ENCODE measurements at places on chromosomes 16 and 17.

- DNase-seq, result no peak
Observed at GRCh38 chr17:28385406-28385805, 13.9 kb downstream of the SARM1 start.

GRCh38 chr16:21103941-21104860 is 46.4 kb downstream of the DNAH3 start:
- DNase-seq, result peak; percentile 59

DNA sequence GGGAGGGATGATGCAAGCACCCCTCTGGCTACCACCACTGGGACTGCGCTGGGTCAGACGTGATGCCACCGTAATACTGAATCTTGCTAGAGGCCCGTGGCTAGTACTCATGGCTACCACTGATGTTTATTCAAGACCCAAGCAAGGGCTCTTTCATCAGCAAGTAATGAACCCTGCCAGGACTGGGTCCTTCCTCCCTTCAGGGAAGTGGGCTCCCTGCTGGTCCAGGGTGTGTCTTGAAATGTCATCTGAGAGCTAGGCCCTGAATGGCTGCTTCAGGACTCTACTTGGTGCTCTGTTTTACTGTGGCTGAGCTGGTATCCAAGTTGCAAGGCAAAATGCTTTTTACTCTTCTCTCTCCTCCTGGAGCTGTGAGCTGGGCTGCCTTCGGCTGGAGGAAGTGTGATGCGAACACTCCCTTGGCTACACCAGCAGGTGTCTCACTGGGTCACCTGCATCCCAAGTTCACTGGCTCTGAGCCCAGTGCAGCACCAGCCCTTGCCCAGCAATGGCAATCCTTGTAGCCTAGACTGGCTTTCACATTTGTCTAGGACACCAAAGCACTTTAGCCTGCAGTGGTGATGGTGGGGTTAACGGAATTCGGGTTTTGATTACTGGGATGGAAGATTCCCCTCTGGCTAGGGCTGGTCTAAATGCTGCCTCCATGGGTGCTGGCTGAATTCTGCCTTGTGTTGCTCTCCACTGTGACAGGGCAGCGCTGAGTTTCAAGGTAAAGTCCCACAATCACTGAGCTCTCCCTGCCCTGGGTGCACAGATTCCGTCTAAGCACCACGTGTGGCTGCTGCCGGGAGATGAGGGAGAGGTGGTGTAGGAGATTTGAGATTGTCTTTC is 98.6 kb downstream of the USP22 start:
- no peak for DNase-seq

DNA sequence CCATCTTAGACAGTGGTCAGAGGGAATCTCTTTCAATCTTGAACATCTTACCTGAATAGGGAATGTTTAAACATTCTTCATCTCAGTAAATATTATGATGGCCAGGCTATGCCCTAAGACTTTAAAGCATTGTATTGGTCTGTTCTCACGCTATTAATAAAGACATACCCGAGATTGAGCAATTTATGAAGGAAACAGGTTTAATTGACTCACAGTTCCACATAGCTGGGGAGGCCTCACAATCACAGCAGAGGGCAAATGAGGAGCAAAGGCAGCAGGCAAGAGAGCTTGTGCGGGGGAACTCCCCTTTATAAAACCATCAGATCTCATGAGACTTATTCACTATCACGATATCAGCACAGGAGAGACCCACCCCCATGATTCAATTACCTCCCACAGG is 55.3 kb upstream of the SOX9 start:
- DNase-seq, result no peak

DNA sequence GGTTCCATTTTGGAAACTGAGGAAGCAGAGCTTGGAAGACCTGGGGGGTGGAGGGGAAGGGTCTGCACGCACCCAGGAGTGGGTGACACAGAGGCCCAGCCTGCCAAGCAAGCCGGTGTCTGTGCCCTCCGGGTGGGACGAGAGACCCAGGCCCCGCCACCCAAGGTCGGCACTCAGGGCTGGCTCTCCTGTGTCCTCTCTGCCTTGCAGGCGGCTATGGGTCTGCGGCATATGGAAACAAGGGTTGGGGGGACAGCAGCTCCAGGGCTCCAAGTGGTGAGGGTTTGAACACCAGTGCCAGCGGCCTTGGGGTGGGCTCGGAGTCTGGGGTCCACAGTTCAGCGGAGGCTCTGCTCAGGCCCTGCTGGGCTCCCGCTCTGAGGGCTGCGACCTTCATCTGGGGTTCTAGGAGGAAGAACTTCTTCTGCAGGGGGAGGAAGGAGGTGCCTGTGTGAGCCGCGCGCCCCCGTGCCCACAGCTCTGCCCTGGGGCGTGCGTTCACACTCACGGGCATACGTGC is 4.6 kb upstream of the CD7 start:
- DNase-seq, result no peak

GRCh38 chr17:48746916-48747444 is 18.4 kb upstream of the HOXB13 start:
- no peak for DNase-seq

DNA sequence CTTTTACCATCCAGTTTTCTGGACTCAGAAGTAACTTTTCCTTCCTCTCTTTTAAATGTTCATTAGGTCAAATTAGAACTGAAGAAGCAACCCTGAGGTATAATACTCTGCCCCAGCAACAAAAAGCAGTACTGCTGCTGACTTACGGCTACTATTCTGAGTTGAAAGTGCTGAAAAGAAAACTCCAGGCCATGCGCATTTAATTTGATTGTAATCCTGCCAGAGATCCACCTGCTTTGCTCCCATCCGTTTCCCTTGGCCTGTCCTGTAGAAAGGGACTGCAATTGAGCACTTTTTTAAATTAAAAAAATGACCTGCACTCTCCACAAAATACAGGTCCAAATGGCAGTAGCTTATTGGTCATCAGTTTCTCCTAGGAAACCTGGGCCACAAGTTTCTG is 61.6 kb downstream of the PITPNC1 start:
- no peak for DNase-seq

DNA sequence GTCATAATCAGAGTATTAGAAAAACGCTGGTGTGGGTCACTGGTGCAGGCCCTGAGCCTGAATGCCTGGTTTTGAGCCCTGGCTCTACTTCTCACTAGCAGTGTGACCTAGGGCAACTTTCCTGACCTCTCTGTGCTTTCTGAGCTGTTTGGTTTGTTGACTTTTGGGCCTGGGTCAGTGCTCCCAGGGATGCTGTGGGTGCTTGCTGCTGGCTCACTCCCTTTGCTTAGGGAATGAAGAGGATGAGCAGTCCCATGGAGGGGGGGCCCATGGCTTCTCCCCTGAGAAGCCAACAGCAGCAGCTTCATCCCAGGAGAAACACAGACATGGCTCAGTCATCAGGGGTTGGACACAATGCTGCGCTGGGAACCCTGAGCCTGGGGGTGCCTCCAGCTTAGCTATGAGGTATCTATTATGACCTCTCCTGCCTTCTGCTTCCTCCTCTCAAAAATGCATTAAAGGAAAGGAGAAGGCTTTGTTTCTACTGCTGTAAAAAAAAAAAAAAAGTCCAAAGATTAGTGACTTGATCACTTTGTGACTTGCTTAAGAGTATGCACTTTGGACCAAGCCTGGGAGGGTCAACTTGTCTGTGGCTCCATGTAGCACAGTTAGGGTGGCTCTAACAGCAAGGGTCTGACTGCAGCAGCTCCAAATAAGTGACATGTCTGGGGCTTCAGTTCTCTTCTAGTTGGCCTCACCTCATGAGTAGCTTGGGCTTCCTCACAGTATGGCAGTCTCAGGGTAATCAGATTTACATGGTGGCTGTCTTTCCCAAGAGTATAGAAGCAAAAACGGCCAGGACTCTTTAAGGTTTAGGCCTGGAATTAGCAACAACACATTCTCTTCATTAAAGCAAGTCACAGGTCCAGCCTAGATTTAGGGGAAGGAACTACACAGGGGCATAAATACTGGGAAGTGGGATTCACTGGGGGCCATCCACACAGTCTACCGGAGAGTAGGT is 13.0 kb downstream of the NKD1 start:
- DNase-seq, result no peak

DNA sequence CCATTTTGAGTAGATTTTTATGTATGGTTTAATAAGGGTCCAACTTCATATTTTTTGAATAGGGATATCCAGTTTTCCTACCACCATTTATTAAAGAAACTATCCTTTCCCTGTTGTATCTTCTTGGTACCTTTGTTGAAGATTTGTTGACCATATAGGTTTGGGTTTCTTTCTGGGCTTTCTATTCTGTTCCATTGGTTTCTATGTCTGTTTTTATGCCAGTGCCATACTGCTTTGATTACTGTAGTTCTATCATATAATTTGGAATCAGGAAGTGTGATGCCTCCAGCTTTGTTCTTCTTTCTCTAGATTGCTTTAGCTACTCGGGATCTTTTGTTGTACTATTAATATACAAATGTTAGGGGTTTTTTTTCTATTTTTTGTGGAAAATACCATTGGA is 46.5 kb downstream of the PPM1E start:
- no peak for DNase-seq

DNA sequence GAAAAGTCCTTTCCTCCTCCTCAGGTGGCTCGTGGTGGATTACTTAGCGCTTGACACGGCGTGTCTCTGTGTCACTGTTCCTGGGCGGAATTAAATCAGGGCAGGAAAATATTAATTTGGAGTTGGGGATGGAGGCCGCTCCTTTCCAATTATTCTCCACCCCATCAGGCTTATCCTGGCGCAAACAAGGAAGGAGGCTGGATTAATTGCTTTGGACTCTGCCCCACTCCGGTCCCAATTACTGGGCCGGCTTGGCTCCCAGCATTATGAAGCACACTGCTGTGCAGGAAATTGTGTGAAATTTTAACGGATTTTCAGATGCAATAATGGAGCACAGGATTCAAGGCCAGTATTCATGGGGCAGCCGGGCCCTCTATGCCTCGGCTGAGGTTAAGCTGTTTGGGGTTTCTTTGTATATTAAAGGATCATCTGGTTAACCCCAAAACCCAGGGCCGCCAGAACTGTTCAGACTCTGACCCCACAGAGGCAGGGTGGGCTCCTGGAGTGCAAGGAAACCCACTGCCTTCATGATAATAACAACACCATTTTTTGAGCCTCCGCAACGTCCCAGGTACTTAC is 87.8 kb downstream of the MRM1 start:
- no peak for DNase-seq

DNA sequence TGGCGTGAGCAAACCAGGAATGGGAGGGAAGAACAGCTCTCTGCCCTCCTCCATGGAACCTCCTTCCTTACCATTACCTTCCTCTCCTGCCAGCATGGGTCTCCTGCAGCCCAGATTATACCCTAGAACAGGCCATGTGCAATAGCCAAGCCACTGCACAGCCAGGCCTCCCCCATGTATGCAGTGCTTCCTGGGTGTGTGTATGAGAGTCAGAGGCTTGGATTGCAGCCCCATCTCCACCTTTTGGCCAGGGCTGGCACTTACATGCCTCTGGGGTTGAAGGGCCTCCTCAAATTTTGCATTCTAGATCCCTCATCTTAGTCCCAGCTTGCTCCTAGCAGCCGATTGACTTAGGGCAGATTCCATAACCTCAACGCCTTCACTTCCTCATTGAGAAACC is 133.7 kb downstream of the GSG1L start:
- no peak for DNase-seq

GRCh38 chr17:31530391-31530985 is 139.0 kb downstream of the RAB11FIP4 start:
- DNase-seq, result no peak

GRCh38 chr16:54286090-54286365 is 559 bp downstream of the IRX3 start:
- DNase-seq, result no peak

DNA sequence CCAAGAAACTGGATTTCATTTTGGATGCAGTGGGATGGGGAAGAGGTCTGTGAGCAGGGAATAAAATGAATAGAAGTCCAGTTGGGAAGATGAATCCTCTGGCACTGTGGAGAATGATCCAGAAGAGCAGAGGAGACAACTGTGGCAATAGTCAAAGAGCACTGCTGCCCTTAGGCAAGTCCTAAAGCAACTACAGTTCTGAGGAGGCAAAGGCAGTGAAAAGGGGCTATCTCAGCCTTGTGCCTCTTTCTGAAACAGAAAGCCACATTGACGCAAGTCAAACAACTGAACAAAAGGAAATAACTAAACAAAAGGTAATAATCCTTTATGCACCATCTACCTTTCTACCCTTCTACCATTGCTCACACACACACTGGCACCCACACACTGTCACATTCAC is 238.0 kb upstream of the AXIN2 start:
- no peak for DNase-seq

GRCh38 chr17:17892009-17892408 is 55.2 kb upstream of the SREBF1 start:
- no peak for DNase-seq
